A549 treated with Hydrocortisone at 1 μM for 4 hours (cell line): ENCODE measurements at places on chromosomes 2 and 18. TPM values are rescaled to one million over a fixed set of nuclear protein-coding genes. Genes with fewer than 3 reads are reported as not detected.

The AQP12A gene
- not detected in 5 replicates for total RNA-seq

The C2orf81 gene
- total RNA-seq: 3.0 to 3.5 TPM (median 3.1 TPM) in 5 replicates

The PCARE gene
- not detected in 5 replicates for total RNA-seq

The UGT1A4 gene
- 0.06 to 0.16 TPM (median 0.10 TPM) in 4 of 5 replicates, not detected in the other for total RNA-seq

The CPSF3 gene
- total RNA-seq: 46.6 to 61.4 TPM (median 51.5 TPM) in 5 replicates

The KLHL41 gene
- 0.13 to 0.31 TPM (median 0.18 TPM) in 5 replicates for total RNA-seq

The GAD1 gene
- total RNA-seq: 0.36 to 0.63 TPM (median 0.54 TPM) in 5 replicates

The NEU2 gene
- not detected in 5 replicates for total RNA-seq

The HES6 gene
- 7.9 to 14.6 TPM (median 13.4 TPM) in 5 replicates for total RNA-seq

The ONECUT2 gene
- total RNA-seq: 0.26 to 0.51 TPM (median 0.35 TPM) in 5 replicates
